ENCODE measurements at places on chromosomes 11 and 22.

- DNase-seq: no peak
Measured at GRCh38 chr11:12053606-12054361, 45.4 kb upstream of the DKK3 start.

GRCh38 chr11:30333405-30333804 lies 10.5 kb downstream of the ARL14EP start:
- no peak for DNase-seq

DNA sequence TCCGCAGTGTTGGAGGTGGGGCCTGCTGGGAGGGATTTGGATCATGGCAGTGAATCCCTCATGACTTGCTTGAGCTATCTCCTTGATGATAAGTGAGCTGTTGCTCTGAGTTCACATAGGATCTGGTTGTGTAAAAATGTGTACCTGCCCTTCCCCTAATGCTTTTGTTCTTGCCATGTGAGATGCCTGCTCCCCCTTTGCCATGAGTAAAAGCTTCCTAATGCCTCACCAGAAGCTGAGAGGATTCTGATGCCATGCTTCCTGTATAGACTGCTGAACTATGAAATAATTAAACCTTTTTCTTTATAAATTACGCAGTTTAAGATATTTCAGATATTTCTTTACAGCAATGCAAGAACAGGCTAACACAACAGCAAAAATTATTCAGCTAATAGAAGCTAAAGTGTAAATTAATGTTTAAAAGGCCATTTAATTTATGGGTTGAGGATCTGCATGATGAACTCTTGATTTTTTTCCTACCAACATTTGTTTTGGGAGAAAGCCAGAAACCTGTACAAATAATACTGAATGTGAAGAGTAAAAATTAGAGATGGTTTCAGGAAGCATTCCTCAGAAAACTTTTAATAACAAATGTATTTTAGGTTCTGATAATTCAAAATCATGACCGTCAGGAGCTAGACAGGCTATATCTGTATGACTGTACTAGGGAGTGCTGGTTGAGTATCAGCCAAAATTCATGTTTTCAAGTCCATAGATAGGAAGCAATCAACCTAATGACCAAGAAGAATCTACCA lies 177.5 kb upstream of the GRIA4 start:
- no peak for DNase-seq

- DNase-seq: no peak
Measured at GRCh38 chr22:37771702-37772427, 35.9 kb upstream of the GCAT start.

DNA sequence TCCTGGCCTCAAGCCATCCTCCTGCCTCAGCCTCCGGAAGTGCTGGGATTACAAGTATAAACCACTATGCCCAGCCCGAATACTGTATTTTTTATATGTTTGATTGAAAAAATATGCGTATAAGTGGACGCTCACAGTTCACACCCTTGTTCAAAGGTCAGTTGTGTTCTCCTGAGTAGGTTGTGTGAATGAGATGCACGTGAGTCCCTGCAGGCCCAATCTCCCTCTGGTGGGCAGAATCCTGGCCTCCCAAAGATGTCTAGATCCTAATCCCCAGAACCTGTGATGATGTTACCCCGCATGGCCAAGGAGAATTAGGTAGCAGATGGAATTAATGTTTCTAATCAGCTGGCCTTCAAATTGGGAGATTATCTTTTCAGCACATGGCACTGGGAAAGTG lies 41.9 kb downstream of the CTTN start:
- no peak for DNase-seq

- no peak for DNase-seq
Measured at GRCh38 chr22:30284172-30284571, 5.1 kb downstream of the CASTOR1 start.

DNA sequence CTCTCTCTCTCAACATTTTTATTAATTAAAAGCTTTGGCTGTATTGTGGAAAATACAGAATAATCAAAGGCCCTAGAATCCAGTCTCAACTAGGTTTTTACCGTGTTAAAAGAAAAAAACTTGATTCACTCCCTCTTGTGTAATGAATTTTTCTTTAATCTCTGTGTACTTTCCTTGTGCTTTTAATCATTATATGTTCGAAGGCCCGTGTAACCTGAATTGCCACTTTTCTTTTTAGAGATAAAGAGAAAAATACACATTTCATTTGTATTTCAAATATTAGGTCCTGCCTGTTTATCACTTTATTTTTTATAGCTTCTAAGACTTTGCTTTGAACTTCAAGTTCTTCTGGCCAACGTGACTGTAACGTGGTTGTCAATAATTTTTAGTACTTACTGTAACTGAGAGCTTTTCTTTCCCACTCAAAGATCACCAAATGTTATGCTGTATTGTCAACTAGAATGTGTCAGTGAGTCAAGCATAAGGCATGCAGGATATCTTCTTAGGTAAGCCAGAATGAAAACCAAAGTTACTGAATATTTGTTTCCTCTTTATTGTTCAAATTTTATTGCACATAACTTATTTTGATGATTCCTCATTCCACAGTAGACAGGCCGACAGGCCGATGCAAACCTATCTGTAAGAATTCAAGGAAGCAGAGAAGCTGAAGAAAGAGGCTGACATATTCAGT lies 23.3 kb upstream of the FAR1 start:
- DNase-seq: no peak

GRCh38 chr11:85627332-85627997 lies at the start of gene DLG2:
DLG2 (minus strand) TSS chr11:85627344.
- DNase-seq: no peak

DNA sequence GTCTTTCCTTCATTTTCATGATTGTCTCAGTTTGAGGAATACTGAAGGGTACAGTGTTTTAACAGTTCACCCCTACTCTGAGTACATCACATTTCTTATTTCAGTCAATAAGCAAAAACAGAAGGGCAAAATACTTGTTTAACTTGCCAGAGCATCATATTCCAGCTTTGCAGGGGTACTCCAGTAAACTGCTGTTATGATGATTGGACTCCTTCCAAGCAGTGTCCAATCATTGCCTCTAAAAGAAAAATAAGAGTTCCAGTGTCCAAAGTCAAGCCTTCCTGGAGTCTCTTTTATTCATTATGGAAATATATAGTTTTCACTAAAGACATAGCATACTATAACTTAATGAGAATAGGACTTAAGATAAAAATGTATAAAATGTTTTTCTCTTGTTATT lies 105.1 kb downstream of the FANCF start:
- no peak for DNase-seq

GRCh38 chr11:4673781-4674180 lies 23.9 kb downstream of the OR51E2 start:
- no peak for DNase-seq

DNA sequence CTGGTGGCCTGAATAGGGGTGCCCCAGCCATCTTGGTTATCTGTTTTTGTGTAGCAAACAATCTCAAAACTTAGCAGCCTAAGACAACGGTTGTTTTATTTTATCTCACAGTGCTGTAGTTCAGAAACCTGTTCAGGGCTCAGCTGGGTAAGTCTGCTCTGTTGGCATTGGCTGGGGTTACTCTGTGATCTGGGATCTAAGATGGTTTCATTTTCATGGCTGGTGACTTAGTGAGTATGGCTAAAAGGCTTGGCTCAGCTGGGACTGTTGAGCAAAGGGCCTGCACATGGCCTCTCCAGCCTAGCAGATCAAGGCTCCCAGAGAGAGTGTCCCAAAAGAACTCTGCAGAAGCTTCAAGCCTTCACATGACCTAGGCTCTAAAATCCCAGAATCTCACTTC lies 60.8 kb upstream of the POU2AF1 start:
- DNase-seq: no peak

DNA sequence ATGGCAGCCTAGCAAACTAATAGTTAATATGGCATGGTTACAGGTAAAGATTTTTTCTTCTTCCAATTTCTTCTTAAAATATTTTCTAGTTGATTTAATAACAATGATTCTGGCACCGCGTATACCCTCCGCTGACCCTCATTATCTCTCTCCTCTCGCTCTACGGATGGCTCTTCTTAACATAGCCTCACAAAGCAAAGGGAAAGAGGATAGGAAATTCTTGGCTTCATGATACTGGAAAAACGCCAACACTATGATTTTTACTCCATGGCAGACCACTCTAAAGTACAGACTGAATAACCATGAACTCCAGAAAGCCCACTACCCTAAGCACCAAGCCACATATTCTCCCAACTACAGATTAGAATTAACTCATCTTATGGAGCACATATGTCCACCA lies 6.1 kb downstream of the PI4KA start:
- DNase-seq: no peak

DNA sequence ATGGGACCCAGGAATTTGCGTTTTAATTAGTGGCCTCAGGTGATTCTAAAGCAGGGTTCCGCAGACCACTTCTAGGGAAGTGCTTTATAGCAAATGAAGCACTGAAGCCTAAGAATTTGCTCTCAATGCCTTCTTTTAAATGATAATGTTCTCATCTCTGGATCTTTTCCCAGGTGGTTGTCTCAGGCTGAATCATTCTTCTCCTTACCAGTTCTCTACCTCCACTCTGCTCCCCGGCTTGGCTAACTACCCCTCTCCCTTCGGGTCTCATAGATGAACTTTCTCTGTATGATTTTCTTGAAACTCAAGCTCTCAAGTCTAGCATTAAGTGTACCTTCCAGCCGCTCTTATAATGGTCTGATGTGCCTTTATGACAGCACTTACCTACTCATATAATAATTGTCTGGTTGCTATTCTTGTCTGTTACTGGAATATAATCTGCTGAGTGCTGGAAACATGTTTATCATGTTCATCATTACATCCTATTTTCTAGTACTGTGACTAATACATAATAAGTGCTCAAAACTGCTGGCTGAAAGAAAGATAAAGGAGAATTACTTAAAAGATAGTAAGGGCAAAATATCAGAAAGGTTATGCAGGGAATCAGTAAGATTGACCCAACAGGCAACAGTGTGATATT lies 195.9 kb upstream of the SESN3 start:
- no peak for DNase-seq

DNA sequence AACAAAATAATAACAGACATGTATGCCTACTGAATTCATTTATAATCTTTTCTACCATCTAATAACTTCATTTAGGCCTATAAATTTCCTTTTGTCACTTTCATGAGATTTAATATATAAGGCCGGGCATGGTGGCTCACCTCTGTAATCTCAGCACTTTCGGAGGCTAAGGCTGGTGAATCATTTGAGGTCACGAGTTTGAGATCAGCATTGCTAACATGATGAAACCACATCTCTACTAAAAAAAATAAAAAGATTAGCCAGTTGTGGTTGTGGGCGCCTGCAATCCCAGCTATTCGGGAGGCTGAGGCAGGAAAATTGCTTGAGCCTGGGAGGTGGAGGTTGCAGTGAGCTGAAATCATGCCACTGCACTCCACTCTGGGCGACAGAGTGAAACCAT lies 14.2 kb upstream of the NTM start:
- no peak for DNase-seq

GRCh38 chr22:33329398-33329797 lies 271.2 kb upstream of the SYN3 start:
- DNase-seq: no peak

DNA sequence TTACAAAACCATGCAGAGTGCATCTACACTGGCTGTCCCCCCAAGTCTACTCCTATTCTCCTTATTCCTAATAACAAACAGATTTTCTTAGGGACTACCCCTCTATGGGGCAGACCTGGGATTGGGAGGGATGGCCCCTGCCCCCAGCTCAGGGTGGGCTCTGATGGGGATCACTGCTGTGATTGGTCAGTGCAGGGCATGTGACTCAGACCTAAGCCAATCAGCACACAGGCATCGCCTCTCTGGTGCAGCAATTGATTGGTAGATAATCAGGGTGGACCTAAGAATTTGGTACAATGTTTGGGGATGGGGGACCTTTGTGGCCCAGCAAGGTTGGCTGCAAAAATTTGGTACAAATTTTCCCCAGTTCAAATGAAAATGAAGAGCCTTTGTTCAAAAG lies 57.2 kb upstream of the SHANK2 start:
- no peak for DNase-seq

GRCh38 chr11:125957618-125958332 lies 11.9 kb downstream of the VSIG10L2 start:
- no peak for DNase-seq

- no peak for DNase-seq
Measured at GRCh38 chr22:49965091-49966040, 4.8 kb downstream of the PIM3 start.

GRCh38 chr11:98549571-98549970 lies 471.2 kb upstream of the CNTN5 start:
- DNase-seq: no peak

DNA sequence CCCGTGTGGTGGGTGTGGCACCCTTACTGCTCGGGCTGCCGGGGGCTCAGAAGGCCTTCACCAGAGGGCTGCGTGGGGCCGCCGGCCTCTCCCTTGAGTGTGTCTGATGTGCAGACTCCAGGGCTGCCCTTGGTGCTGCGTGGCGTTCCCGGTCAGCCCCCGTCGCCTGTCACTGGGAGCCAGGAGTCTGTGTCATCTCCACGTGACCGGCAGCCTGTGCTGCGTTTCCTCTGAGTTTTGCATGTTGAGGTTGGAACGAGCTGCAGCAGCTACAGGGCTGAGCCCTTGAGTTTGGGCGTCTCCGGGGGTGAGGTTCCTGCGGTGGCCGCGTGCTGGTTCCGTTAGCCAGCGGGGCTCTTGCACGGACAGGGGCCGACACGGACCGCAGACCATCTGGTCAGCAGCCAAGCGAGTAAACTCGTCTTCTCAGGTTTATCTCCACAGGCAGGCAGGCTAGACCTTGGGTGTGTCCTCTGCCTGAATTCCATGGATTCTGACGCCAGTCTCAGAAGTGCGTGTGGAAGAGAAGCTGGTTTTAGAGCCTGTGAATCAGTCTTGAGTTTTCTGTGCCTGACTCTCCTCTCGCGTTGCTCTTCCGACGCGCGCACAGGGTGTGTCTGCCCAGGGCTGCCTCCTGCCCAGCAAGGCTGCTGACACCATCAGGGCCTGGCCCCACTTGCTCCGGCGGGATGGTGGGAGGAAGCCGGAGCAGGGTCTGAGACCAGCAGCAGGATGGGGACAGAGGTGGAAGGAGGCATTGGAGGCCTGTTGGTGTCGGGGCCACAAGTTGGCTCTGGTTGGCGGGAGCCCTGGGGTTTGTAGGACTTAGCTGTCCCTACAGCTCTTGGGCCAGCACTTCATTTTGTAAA lies 10.5 kb downstream of the PTDSS2 start:
- no peak for DNase-seq

- DNase-seq: no peak
Measured at GRCh38 chr11:66106786-66107599, 36.9 kb downstream of the PACS1 start.

DNA sequence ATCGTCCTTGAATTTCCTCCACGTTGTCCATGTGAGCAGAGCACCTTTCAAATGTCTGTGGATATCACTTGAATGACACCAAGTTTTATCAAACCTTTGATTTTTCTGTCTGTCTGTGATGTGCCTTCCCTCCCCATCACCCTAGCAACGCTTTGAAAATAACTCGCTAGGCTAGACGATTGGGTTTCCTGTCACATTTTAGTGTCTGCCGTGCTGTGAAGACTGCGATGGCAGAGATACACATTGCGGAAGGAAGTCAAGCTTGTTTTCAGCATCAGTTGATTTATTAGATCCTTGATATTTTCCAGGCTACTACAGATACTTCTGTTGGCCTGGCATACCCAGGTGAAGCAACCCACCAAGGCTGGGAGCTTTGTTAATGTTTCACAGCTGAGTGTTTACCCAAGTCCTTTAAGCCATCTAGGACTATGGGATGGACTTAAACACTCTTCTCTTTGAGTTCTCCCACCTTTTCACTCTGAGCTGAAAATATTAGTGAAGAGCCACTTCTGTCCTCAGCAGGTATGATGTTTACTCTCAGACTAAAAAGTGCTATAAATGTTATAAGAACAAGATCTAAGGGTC lies 93.6 kb upstream of the CD44 start:
- no peak for DNase-seq

Data from stimulated activated CD8-positive, alpha-beta memory T cell treated with anti-CD3 and anti-CD28 coated beads, Interleukin-7, amount 100 ng/mL, for 1 hour (primary cell).